ENCODE measurements at places on chromosomes 2 and 18.

- no peak for DNase-seq
Observed at GRCh38 chr2:71647356-71647755, 194.0 kb downstream of the DYSF start.

DNA sequence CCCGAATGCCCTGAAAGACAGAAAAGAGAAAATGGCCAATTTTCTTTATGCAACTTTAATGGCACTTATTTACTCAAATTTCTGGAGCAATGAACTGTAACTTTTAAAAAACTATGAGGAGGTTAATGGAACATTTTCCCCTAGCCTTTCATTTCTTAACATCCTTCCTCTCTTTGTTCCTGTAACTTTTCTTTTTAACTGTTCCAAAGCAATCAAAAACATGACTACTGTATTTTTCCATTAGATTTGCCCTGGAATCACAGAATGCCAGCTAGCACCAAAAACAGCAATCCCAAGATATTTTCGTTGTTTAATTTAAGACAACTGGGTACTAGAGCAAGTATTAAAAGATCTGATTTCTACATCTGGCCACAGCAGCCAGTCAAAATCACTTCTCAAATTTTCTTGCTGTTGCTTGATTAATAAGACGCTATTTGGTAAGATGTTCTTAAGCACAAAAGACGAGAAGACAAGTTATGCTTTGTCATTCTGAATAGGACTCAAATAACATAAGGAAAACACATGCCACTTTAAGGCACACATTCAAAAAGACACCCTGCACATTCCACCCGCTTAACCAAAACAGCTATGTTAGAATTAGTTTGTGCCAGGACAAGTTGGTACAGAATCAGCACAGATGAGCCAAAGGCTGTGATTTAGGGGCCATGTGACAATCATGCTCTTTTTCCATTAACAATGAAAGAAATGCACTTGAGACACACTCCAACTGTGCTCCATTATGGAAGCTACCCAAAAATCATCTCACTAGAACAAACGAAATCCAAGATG, 3.6 kb downstream of the STARD7 start:
- DNase-seq, result no peak

GRCh38 chr18:8084160-8084559, 517.0 kb downstream of the PTPRM start:
- no peak for DNase-seq

DNA sequence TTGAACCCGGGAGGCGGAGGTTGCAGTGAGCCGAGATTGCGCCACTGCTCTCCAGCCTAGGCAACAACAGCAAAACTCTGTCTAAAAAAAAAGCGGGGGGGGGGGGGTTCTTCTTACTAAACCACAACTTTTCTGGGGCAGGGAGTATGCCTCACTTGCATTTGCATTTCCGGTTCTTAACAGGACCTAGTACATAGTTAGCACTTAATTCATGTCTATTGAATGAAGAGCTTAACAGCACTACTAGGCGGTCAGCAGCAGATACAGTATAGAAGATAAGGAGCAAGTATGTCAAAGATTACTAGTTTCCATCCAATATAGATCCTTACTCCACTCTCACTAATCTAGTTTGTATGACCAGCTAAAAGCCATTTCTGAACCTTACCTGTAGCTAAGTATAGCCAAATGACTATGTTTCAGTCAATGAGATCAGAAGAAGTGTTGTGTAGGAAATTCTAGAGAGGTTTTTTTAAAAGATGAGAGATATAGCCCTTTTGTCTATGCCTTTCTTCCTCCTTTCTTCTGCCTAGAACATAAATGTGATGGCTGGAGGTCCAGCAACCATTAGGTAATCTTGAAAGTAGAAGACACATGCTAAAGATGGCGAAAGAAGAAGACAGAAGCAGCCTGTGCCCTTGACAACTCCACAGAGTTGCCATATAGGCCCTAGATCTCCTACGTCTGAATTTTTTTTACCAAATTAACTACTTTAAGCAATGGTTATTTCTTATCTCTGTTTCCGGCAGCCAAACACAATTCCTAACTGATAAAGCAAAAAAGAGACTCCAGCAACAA, 11.3 kb downstream of the HYCC2 start:
- DNase-seq, result no peak

DNA sequence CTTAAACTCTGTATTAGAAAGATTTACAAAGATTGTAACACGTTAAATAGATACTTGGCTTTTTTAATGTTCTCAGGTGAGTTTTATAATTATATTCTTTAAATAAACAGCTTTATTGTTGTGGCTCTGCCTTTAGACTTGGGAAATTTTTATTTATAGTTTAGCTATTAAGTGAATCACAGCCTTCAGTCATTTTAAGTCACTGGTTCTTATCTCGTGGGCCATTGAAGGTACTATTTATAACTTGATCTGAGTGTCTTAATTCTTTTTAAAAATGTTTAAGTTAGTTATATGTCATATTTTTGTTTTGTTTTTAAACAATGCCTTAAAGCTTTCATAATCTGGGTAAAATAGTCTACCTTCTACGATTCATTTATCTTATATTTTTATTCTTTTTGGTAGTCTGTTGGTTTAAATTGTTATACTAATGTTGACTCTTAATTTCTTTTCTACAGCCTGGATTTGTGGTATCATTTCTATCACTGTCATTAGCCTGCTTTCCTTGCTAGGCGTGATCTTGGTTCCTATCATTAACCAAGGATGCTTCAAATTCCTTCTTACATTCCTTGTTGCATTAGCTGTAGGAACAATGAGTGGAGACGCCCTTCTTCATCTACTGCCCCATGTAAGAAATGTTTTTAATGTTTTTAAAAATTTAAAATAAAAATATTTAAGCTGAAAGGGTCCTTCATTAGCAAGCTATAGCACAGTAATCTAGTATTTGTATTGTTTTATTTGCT, 49.3 kb downstream of the SLC39A10 start:
- no peak for DNase-seq

- DNase-seq, result no peak
Observed at GRCh38 chr2:154195644-154196195, 324.0 kb downstream of the GALNT13 start.

DNA sequence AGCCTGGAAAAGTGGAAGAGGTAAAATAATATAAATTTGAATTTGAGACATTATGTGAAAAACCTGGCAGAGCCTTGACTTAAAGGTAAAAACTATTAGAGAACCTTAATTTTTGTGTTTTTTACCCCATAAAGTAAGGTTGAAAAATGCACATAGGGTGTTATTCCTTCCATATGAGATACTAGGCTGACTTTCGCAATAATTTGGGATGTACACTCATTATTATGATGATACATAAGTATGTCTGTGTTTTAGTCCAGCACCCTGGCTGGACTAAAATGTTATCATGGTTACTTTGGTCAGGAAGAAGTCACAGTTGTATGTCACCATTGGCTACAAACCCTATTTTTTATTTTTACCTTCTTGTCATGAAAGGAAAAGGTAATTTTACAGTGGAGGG, 19.8 kb downstream of the NEMP2 start:
- DNase-seq, result no peak

DNA sequence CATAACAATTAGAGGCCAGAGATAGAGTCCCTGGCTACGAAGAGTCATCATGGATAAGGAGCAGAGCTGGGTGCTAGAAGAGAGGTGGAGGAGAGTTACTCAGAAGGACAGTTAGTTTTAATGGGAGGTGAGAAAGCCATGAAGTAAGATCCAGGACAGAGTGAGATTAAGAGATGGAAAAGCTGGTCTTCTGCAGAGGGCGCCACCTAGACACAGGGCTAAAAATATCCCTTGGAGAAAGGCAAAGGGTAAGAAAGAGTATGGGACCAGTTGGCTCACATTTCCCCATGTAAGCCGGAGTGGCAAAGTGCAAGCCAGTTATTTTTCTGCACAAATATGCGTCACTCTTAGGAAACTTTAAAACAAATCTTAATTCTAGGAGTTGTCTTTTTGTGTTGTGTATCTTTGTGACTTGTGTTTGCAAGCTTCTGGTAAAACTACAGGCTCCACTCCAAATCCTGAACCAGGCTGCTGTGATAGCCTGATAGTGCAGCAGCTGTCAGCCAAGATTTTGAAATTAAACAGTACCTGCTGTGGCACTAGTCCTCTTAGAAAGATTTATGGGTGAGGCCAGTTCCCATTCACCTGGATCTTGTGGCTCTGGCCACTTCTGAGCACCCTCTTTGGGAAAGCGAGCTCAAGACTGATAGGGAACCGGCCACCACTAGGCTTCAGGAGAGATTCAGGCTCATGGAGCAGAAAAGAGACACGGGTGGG, 204.2 kb downstream of the TPGS2 start:
- no peak for DNase-seq

- no peak for DNase-seq
Observed at GRCh38 chr18:33239298-33239697, 201.2 kb downstream of the CCDC178 start.

DNA sequence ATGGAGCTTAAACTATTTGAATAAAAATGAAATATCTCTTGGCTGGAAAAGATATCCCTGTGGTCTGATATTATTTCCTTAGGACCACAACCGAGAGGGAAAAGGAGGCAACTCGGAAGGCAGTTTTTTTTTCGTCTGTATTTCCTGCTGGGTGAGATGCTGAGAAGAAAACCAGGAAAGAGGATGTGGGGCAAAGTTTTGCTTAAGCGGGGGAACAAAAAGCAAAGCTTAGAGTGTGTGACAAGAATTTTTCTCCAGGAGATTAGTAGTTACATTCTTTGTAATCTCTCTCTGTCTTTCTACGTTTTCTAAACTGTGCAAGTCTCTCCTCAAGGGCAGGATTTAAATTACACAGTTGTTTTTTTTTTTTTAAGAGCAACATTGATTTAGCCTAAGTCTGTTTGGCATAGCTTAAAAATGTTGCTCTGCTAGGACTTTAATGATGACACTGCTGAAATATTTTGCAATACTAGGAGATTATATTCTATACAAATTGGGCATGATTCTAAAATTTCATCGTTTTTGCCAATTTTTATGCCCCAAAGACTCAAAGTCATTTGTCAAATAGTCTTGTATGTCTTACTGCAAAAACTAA, 258.5 kb downstream of the KCNS3 start:
- no peak for DNase-seq

DNA sequence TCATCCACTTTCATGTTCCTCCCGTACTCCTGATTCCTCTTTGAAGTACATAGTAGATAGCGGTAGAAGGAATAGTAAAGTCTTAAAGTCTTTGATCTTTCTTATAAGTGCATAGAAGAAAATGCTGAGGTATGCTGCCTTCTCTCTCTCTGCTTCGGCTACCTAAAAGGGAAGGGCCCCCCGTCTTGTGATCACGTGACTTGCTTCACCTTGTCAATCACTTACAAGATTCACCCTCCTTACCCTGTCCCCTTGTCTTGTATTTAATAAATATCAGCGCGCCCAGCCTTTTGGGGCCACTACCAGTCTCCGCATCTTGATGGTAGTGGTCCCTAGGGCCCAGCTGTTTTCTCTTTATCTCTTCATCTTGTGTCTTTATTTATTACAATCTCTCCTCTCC, 932.2 kb upstream of the FANCL start:
- DNase-seq, result no peak

DNA sequence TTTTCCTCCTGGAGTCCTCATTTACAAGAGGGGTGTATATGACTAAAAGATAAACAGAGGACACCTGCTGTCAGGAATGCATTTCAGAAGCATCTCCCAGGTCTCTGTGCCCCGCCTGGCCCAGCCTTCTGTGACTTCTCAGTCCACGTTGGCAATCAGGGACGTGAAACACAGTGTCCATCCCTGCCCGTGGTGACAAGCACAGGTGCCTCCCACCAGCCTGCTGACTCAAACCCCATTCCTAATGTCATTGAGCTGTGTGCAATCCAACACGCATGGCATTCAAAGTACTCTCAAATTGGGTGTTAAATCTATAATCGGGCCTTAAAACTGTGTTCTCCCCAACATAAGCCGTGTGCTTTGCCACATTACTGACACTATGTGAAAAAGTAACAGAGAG, 343.2 kb downstream of the EIPR1 start:
- no peak for DNase-seq

- DNase-seq, result no peak
Observed at GRCh38 chr18:77061281-77061945, 71.2 kb downstream of the MBP start.

DNA sequence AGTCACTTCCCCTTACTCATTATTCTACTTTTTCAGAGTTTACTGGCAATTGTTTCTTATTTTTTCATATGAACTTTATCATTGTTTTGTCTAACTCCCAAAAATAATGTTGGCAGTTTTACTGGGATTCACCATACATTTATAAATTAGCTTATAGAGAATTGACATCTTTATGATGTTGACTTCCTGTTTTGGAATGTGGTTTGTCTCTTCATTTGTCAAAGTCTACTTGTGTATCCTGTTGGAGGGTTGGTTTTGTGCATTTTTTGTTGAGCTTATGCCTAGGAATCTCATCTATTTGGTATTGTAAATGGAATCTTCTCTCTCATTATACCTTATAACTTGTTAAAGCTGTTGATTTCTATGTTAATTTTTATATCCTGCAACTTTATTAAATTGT, 16.4 kb downstream of the EPC2 start:
- DNase-seq, result no peak

GRCh38 chr2:158507141-158507540, 50.4 kb downstream of the PKP4 start:
- no peak for DNase-seq
